Regular cardiac myocyte (primary cell): ENCODE measurements at places on chromosomes 2 and 18. TPM values are rescaled to one million over a fixed set of nuclear protein-coding genes. Genes with fewer than 3 reads are reported as not detected.

Gene ILKAP
- 18.0 and 35.9 TPM in 2 replicates for total RNA-seq

Gene NAT8
- not detected in 2 replicates for total RNA-seq

Gene DNAJC5G
- not detected in 2 replicates for total RNA-seq

Gene RSAD2
- 0.85 TPM in 1 of 2 replicates, not detected in the other for total RNA-seq

Gene RBBP8
- total RNA-seq: 26.8 and 48.9 TPM in 2 replicates

Gene ARHGAP25
- 3.4 and 5.6 TPM in 2 replicates for total RNA-seq
